Endodermal cell (in vitro differentiated cells): ENCODE measurements at places on chromosomes 6 and 20. TPM values are rescaled to one million over a fixed set of nuclear protein-coding genes. Genes with fewer than 3 reads are reported as not detected.

- H3K36me3 ChIP-seq = no peaks in the 10 kb centered on the region
- H3K27me3 ChIP-seq = no peaks in the 10 kb centered on the region
- H3K4me1 ChIP-seq = no peaks in the 10 kb centered on the region
- no peak for DNase-seq
Measured at GRCh38 chr6:7006515-7007191, 101.1 kb upstream of the RREB1 start.

DNA sequence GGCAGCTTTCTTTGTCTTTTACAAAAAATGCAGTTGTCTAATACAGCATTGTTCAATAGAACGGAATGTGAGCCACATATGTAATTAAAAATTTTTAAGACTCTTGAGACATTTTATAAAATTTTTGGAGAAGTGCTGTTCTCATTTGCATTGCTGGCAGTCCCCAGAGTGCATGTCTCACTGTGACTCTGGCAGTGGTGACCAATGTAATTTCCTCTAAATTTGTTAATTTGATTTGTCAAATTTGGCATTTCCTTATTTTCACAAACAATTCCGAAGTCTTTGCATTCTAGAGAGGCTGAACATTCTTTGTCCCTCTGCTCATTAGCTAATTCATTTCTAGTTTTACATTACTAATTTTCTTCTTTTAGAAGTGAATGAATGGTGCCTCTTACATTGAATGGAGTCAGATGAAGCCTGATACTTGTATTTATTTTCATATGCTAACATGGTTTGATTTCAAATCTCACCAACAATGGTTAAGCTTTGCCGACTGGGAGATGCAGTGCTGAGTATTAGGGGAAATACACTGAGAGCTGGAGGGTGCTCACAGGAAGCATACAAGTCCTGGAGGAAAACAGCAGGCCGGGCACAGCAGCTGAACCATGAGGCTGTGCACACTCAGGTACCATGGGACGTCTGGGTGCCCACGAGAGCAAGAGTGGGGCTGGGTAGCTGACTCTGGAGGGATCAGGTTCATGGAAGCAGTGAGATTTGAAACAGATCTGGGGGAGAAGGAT is 68.5 kb upstream of the ARMC2 start:
- H3K27ac ChIP-seq = no peak overlapping the region
- H3K4me1 ChIP-seq = no peaks in the 10 kb centered on the region
- peaks cover 26% of the 10 kb centered on the region for H3K27me3 ChIP-seq
- H3K36me3 ChIP-seq = no peaks in the 10 kb centered on the region

GRCh38 chr6:39731565-39731964 is 6.4 kb upstream of the KIF6 start:
- peak; percentile 61 for DNase-seq
- no peaks in the 10 kb centered on the region for H3K4me1 ChIP-seq
- no peak overlapping the region for H3K27ac ChIP-seq
- H3K36me3 ChIP-seq = no peaks in the 10 kb centered on the region
- no peaks in the 10 kb centered on the region for H3K27me3 ChIP-seq
- no peak overlapping the region for H3K4me3 ChIP-seq

GRCh38 chr6:21468461-21468860 is 125.1 kb upstream of the SOX4 start:
- no peaks in the 10 kb centered on the region for H3K36me3 ChIP-seq
- DNase-seq = no peak
- H3K27me3 ChIP-seq = no peaks in the 10 kb centered on the region
- H3K27ac ChIP-seq = no peak overlapping the region
- no peak overlapping the region for H3K4me3 ChIP-seq
- peaks cover 5% of the 10 kb centered on the region for H3K4me1 ChIP-seq

- H3K4me1 ChIP-seq = peaks cover 3% of the 10 kb centered on the region
- H3K4me3 ChIP-seq = no peak overlapping the region
- H3K27ac ChIP-seq = no peak overlapping the region
- H3K36me3 ChIP-seq = no peaks in the 10 kb centered on the region
Measured at GRCh38 chr6:65989676-65990075, 282.6 kb upstream of the EYS start.

GRCh38 chr6:128347123-128347522 is 173.3 kb downstream of the PTPRK start:
- H3K4me1 ChIP-seq = no peaks in the 10 kb centered on the region
- no peak overlapping the region for H3K27ac ChIP-seq
- H3K36me3 ChIP-seq = no peaks in the 10 kb centered on the region
- H3K4me3 ChIP-seq = no peak overlapping the region
- no peak for DNase-seq

DNA sequence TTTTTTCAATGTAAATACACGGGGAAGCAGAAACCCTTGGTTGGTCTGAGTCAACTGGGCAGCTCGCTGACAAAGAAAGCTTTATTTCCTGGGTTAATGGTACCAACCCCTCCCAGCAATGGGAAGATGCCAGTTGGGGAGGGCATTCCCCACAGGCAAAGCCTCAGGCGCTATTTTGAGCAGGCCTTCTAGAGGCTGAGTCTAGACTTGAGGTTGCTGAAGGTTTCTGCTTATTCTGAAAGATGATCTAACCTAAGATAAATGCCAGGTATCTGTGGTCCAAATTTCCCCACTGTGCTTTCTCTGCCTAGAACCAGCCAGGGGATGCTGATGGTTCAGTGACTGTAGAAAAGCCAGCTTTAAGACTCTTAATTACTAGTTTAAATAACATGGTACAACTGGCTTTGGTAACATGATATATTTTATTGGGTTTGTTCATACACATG is 172.5 kb upstream of the JARID2 start:
- no peaks in the 10 kb centered on the region for H3K27me3 ChIP-seq
- H3K4me3 ChIP-seq = no peak overlapping the region
- DNase-seq = no peak
- H3K4me1 ChIP-seq = peaks cover 8% of the 10 kb centered on the region

TMEM217 gene
- total RNA-seq = 1.1 and 1.6 TPM in 2 replicates

LRRC1 gene
- total RNA-seq = 12.0 and 14.1 TPM in 2 replicates

MUC22 gene
- not detected in 3 replicates for total RNA-seq

MRPL14 gene
- 41.2 to 67.9 TPM (median 66.5 TPM) in 3 replicates for total RNA-seq

AHI1 gene
- 21.1 and 24.9 TPM in 2 replicates for total RNA-seq

SLC35B3 gene
- 11.4 and 11.5 TPM in 2 replicates for total RNA-seq
